Fibroblast of skin of left quadriceps (primary cell): ENCODE measurements at places on chromosomes 2 and 18.

DNA sequence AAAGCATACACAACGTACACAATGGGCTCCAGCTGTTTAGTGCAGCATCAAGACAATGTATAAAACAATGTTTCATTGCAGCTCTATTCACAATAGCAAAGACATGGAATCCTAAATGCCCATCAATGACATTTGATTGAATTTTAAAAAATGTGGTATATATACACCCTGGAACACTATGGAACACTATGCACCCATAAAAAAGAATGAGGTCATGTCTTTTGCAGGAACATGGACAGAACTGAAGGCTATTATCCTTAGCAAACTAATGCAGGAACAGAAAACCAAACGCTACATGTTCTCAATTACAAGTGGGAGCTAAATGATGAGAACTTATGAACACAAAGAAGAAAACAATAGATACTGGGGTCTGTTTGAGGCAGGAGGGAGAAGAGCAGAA lies 315.5 kb downstream of the AGPS start:
- DNase-seq, result no peak

GRCh38 chr2:131413148-131413747 lies 49.3 kb upstream of the RAB6D start:
- DNase-seq, result peak; percentile 42

GRCh38 chr2:229679393-229680125 lies 34.8 kb downstream of the DNER start:
- DNase-seq, result no peak

GRCh38 chr2:20479835-20480234 lies 33.0 kb downstream of the RHOB start:
- DNase-seq, result no peak

DNA sequence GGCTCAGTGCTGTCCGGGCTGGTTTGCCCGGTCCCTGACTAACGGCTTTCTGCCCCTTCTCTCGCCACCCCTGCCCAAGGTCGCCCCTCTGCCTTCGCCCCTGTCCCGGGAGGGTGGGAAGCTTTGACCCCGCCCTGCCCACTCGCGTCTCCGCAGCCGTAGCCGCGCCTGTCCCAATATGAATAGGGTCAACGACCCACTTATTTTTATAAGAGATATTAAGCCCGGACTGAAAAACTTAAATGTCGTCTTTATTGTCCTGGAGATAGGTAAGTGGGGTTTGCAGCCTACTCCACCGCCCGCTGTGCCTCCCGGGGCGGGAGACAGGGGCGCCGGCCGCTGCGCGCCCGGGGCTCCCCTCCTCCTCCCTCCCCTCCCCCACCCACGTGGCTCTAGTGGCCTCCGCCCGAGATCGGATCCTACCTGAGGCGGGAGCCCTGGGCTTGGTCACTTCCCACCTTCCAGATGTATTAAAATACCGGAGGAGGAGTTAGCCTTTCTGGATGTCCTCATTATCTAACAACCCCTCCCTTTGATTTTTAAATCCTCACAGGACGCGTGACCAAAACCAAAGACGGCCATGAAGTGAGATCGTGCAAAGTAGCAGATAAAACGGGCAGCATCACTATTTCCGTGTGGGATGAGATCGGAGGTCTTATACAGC lies 633 bp downstream of the NABP1 start:
- DNase-seq, result no peak

GRCh38 chr2:12083713-12084419 lies 337.4 kb downstream of the LPIN1 start:
- DNase-seq, result no peak

GRCh38 chr18:41324934-41325333 lies 630.1 kb upstream of the PIK3C3 start:
- no peak for DNase-seq

GRCh38 chr2:46347648-46348280 lies 50.6 kb downstream of the EPAS1 start:
- DNase-seq, result no peak

DNA sequence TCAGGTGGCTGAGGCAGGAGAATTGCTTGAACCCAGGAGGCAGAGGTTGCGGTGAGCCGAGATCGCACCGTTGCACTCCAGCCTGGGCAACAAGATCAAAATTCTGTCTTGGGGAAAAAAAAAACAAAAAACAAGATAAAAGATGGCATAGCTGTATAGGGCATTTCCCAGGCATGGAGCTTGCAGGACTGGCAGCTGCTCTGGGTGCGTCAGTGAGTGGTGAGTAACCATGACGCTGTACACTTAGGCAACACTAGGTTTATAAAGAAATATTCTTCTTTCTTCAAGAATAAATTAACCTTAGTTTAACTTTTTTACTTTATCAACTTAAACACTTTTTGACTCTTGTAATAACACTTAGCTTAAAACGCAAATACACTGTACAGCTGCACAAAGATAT lies 15.4 kb downstream of the TGOLN2 start:
- no peak for DNase-seq

- DNase-seq, result peak; percentile 24
These were observed 367.1 kb downstream of the ZEB2 start for GRCh38 chr2:144152817-144153271.
